Osteoblast (primary cell): ENCODE measurements at places on chromosomes 6 and 20.

- H3K27ac ChIP-seq: no peak overlapping the region
- H3K4me1 ChIP-seq: no peaks in the 10 kb centered on the region
- H3K4me3 ChIP-seq: no peak overlapping the region
- no peak for DNase-seq
- H3K36me3 ChIP-seq: no peaks in the 10 kb centered on the region
These were observed 12.0 kb upstream of the GATA5 start for GRCh38 chr20:62487561-62488354.

DNA sequence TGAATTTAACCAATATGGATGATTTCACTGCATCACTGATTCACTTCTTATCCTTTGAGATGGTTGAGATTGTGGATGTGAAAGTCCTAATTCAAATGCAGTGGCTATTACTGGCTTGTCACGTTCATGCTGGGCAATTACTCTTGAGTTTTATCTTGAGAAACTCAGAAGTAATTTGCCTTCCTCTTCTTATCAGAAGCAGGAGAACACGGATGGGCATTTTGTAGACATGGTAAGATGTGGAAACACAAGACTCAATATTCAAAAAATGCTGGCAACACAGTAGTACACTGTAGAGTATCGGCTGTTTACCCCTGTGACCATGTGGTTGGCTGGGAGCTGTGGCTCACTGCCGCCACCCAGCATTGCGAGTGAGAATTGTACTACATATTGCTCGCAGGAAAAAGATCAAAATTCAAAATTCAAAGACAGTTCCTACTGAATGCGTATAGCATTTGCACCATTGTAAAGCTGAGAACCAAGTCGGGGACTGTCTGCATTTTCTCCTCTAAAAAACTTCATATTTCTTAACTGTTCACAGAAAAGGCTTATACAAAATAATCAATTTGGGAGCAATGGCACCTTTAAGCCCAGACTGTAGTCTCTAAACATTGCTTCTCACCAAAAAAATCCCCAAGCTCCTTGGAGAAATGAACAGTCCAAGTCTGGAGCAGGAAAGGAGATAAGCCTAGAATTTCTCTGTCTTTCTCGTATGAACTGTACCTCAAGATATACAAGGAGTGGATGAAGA is 61.9 kb upstream of the ELOVL5 start:
- H3K27ac ChIP-seq: no peak overlapping the region
- peaks cover 7% of the 10 kb centered on the region for H3K27me3 ChIP-seq
- H3K36me3 ChIP-seq: no peaks in the 10 kb centered on the region
- no peak overlapping the region for H3K4me3 ChIP-seq
- H3K4me1 ChIP-seq: no peaks in the 10 kb centered on the region

GRCh38 chr6:22451962-22452361 is 117.4 kb upstream of the HDGFL1 start:
- no peaks in the 10 kb centered on the region for H3K27me3 ChIP-seq
- H3K4me3 ChIP-seq: no peak overlapping the region
- DNase-seq: no peak
- H3K36me3 ChIP-seq: no peaks in the 10 kb centered on the region

- H3K4me3 ChIP-seq: no peak overlapping the region
- H3K36me3 ChIP-seq: no peaks in the 10 kb centered on the region
- no peaks in the 10 kb centered on the region for H3K27me3 ChIP-seq
- H3K4me1 ChIP-seq: no peaks in the 10 kb centered on the region
- DNase-seq: no peak
These were observed 175.7 kb downstream of the PDE10A start for GRCh38 chr6:165487347-165487746.

GRCh38 chr20:10636326-10636818 is 37.4 kb downstream of the JAG1 start:
- no peak overlapping the region for H3K4me3 ChIP-seq
- H3K36me3 ChIP-seq: peaks cover 34% of the 10 kb centered on the region
- H3K4me1 ChIP-seq: peaks cover 37% of the 10 kb centered on the region
- no peaks in the 10 kb centered on the region for H3K27me3 ChIP-seq

DNA sequence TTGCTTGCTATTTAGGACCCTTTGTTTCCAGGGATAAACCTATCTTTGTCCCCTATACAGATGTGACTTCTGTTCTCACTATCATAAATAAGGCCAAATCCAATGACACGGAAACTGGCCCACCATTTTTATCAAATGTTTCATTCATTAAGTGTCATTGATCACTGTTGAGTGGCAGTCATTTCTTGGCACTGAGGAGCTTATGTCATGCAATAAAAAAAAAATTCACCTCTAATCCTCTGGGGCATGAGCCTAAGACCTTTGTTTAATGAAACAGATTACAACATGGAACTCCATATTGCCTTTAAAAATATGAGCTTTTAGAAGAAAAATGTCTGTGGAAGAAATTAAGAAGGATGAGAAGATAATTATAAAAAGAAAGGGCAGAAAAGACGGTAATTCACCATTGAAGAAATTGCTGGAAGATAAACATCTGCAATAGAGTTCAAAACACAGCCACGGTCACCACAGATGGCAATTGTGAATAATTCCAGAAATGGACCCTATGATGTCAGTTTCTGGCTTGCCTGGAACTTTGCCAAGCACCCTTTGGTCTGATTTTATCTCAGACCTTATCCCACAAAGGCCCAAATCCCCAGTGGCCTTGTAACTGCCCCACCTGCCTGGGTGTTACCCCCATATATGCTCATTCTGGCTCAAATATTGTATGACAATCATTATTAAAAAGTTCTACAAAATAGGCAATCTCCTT is 91.1 kb downstream of the DST start:
- H3K27ac ChIP-seq: peak overlapping the region; percentile 27
- H3K27me3 ChIP-seq: no peaks in the 10 kb centered on the region
- no peak for DNase-seq
- peaks cover 29% of the 10 kb centered on the region for H3K36me3 ChIP-seq
- peaks cover 38% of the 10 kb centered on the region for H3K4me1 ChIP-seq

GRCh38 chr6:45445749-45446549 is 68.2 kb upstream of the SUPT3H start:
- no peaks in the 10 kb centered on the region for H3K27me3 ChIP-seq
- H3K27ac ChIP-seq: peak overlapping the region; percentile 64
- H3K36me3 ChIP-seq: peaks cover 33% of the 10 kb centered on the region
